Esophagus squamous epithelium (tissue), 5 donors: ENCODE measurements at places on chromosomes 6 and 20.

DNA sequence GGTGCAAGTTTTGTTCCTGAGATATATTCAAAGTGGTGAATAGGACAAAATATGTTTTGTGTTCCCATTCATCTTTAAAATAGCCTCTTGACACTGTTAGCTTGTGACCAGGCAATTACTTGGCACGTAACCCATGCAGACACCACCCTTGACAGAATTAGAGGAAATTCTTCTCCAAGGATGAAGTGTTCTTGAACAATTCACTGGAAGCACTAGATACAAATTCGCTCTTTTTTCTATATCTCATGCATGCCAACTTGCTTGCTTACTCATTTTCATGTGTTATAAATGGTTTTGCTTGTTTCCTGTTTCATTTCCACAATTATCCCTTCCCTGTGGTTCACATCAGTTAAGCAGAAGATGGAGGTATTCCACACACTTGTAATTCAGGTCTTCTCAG, 105.2 kb upstream of the MAN1A1 start:
- no peak for DNase-seq

DNA sequence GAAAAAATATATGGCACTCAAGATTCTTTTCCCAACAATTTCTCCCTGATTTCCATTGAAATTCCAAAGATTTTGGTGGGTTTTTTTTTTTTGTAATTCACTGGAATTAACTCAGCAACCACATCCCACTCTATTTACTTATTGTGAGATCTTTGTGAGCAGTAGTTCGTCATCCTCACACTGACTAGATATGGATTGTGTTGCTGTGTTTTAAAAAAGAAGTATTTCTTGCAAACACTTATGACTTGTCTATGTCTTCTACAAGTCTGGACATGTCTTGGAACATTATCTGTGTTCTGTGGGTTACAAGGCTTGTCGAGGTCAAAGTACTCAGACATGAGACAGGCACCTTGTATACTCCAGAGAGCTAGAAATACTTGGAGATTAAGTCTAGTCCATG, 7.3 kb upstream of the TENT5A start:
- no peak for DNase-seq

DNA sequence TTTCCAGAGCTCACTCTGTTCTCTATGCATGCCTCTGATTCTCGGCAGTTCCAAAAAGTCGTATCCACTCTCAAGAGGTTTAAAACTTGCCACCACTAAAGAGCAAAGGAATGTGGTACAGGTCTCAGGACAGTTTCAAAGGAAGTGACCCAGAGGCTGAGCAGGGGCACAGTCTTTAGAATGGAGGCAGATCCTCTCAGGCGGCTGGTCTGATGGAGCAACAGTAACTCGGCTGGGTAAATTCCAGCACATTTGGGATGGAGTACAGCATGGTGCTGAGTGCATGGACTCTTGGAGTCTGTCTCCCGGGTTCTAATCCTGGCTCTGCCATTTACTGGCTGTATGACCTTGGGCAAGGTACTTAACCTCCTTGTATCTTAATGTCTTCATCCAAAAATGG, 88.1 kb upstream of the BACH2 start:
- DNase-seq = no peak

GRCh38 chr20:36017048-36017951, 48.9 kb downstream of the CNBD2 start:
- no peak for DNase-seq

GRCh38 chr20:31602431-31602778, 2.7 kb upstream of the ID1 start:
- no peak for DNase-seq

DNA sequence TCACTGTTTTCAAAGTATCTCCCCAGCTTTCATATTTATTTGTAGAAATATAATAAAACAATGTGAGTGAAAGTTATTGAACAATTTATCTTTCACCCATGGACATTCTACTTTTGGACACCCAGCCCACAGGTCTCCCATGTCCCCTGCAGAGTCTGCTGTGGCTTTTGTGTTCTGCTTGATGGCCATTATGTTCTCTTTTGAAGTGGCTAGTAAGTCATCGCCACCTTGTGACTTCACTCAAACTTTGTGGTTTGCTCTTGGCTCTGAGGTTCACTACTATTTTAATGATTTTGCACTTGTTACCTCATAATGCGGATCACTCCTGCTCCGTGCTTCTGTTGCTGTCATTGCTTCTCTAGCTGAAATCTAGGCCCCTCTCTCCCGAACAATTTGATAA, 10.2 kb upstream of the DEFB113 start:
- DNase-seq = no peak

DNA sequence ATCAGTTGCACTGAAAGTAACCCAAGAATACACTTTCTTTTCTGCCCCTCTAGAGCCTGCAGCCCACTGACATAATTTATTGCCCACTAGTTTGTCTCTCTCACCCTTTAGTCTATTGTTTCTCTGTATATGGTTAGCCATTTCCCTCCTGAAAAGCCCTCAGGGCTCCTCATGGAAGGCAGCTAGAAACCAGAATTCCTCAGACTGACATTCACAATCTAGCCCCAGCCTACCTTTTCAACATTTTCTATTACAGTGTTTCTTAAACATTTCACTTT, 21.4 kb upstream of the PAQR8 start:
- no peak for DNase-seq

DNA sequence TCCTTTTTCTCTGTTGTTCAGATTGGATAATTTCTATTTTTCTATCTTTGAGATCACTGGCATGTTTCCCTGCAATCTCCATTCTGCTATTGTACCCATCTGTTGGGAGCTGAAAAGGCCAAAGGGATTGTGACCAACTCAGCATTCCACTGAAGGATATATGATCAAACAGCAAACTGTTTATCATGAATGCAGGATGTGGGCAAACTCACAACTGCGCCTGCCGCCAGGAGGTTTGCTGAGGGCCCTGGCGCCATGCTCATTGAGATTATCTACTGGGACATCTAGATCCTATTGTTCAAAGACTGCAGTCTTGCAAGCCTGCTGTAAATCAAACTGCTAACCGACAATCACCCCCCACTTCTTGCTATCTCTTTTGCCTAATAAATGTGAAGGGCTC, 3.8 kb upstream of the FKBP1A start:
- DNase-seq = no peak

- no peak for DNase-seq
Measured at GRCh38 chr6:140779341-140779740, 1353.4 kb upstream of the GJE1 start.

- DNase-seq = no peak
Measured at GRCh38 chr20:53738945-53739798, 145.5 kb upstream of the ZNF217 start.

DNA sequence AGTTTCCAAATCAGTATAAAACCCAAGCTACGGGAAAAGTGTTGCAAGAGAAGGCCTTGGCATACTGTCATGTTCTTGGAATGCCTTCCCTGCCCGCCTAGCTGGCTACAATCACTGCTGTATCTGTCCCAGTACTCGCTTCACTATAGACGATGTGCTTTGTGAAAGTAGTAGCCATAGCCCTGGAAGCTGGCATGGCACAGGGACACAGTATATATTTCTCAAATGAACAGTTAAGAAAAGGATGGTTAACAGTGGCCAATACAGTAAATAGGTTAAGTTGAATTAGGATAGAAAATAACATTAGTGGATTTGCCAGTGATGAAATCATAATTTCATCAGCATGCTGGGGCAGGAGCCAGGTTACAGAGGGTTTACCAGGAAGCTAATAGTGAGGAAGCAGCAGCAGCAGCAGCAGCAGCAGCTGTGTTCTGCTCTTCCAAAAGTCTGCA, 499.3 kb downstream of the CDKAL1 start:
- no peak for DNase-seq

GRCh38 chr6:69138893-69139494, 503.9 kb downstream of the ADGRB3 start:
- DNase-seq = no peak

GRCh38 chr6:43722920-43723545, 35.4 kb upstream of the MRPS18A start:
- DNase-seq = no peak

DNA sequence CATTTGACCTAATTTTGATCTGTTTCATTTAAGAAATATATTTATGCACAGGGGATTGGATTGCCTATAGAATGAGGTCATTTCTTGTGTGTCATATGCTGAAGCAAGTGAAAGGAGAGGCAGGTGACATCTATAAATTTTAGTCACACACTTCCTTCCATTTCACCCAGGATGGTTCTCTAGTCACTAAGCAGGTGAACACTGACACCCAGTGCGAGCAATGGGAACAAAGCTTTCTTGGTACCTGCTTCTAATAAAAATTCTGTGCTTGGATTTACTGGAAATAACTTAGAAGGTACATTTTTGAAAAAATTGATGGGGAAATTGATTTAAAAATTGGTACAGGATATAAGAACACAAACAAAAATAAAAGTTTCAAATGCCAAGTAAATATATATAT, 66.9 kb upstream of the MC3R start:
- DNase-seq = no peak

- DNase-seq = no peak
Measured at GRCh38 chr6:16329233-16329632, 90.8 kb downstream of the GMPR start.

- DNase-seq = no peak
Measured at GRCh38 chr20:44832724-44833123, 22.4 kb upstream of the RIMS4 start.

DNA sequence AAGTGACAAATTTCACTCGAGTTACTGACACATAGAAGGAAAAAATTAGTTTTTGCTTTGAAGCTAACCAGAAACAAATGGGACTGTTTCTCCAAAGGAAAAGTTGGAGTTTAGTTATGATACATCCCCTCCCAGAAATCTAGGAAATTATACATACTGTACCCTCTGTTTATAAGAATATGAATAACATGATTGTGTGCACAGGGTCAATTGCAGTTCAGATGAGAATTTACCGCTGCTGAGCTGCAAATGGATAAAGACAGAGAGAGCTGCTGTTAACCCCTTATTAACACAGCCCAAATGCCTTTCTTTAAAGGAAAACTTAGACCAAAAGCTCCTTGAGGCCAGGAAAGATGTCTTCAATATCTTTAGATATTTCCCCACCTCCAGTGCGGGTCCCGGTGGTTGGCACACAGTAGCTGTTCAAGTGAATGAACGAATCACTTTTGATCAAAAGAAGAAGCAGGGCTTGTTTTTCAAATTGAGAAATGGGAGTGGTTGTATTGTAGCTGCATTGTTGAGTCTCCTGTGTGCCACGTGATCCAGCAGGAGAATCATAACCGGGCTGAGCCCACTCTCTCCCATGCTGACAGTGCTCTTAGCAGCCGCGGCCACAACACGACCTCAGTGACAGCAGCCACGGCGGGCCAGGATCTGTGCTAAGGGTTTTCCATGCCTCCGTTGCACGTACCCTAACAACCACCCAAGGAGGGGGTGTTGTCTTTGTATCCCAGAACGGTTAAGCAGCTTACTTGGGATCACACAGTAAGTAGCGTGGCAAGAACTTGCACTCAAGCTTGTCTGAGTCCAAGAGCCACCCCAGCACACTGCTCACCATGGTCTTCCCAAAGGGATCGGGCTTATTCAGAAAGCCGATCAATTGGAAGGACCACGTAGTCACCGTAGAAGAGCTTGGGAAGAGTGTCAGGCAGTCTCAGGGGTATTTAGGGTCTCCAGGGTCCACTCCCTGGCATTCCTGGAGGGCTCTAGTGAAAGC, 53.5 kb upstream of the BMP6 start:
- no peak for DNase-seq

GRCh38 chr6:31617010-31617409, 2.0 kb downstream of the AIF1 start:
- DNase-seq = no peak

DNA sequence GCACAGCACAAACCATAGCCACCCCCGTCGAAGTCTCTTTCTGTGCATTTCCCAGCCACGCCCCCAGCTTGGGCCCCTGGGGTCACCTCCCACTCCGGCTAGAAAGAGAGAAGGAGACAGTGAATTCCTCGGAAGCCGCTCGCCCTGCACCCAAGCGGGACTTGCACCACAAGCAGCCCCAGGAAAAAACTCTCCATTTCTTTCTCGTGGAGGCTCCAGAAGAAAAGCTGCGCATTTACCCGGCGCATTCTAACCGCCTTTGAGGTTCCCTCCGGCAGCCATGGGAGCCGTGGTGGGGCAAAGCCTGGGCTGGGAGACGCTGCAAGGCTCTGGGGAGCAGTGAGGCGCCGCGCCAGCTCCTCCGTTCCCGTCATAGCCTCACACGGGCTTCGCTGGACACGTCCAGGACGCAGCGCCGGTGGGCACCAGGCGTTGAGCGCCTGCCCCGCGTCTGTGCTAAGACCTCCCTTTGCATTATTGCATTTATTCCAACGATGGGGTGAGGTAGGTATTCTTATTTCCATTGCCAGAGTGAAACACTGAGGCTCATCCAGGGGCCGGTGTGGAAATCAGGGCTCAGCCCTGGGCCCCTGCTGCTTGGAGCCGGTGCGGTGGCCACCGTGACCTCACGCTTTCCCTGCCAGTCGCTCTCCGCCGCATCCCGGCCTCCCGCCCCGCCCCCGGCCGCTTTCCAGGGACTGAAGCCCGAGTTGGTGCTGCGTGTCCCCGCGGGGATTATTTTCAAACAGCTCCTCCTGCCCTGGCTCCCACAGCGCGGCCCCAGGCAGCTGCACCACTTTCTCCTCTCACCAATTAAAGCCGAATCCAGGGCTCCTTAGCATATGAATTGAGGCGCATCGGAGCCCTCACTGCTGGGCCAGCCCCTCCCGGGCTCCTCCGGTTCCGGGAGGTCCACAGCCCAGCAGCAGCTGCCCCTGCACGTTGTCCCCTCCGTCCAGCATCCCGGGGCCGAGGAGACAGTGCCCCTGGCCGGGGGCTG, 148.3 kb upstream of the AFDN start:
- DNase-seq = no peak

- no peak for DNase-seq
Measured at GRCh38 chr20:58838174-58838573, 12.5 kb downstream of the GNAS-AS1 start.

DNA sequence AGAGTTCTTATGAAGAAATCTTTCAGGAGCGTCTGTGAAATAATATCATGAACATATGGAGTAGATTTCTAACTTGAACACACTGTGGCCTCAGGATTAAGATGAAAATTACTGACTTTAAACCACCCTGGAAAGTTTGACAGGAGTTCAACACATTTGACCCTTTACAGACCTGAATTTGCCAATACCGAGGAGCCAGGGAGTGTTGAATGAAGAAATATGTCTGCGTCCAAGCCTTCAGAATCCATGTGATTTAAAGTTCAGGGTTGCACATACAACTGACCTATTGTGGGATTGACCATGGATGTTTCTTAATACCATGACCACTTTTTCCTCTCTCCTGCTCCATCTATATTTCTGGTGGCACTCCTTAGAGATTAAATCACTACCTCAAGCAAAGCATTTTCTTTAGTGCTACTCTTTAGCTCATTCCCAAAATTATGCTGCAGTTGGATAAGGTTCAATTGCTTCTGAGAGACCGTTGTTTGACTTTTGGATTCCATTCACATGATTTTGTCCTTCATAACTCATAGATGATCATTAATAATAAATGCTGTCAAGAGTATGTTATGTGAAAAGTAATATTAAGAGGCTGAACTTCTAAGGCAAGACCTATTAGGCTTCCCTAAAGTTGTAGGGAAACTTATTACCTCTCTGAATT, 57.4 kb downstream of the PRL start:
- DNase-seq = no peak

GRCh38 chr20:56504373-56505005, 20.1 kb upstream of the FAM209A start:
- DNase-seq = no peak

DNA sequence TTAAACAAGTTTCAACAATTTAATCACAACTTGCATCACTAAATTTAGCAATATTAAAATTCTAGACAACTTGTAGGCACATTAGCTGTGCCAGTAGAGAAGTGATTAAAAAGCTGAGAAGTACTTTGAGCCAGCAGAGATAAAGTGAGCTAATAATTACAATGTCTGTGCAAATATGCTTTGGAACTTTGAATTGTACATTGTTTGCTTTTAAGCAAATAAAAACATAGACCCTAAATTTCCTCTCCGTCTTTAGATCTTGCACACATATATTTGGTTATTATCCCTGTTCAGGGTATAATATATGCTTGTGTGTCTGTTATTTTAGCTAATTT, 44.2 kb upstream of the DEFB112 start:
- DNase-seq = no peak
